NCI-H2081 treated with DMSO at 0.1 percent for 48 hours (cell line): ENCODE measurements at places on chromosomes 1 and 21.
A peak's percentile ranks its signal among the peaks of the same experiment; 100 is the strongest.

- no peak for DNase-seq
Observed at GRCh38 chr1:56584910-56585528, 5.7 kb upstream of the PLPP3 start.

GRCh38 chr1:162373072-162373427 lies 3.6 kb downstream of the SPATA46 start:
- no peak for DNase-seq

DNA sequence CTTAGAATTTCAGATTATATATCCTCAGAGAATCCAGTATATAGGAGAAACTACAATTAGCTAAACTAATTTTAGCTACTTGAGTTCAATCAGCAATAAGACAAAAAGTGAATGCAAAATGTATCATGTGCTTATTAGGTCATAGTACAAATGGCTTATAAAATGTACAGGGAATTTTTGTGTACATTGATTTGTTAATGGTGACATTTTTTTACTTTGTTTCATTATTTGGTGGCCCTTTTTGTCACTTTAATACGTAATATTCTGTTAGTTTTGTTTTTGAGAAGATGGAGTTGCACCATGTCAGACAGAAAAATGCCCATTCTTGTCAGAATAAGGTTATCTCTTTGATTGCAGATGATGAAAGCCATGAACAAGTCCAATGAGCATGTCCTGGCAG lies 33.6 kb downstream of the CC2D1B start:
- DNase-seq: no peak

GRCh38 chr1:180267761-180268555 lies 37.9 kb downstream of the LHX4 start:
- no peak for DNase-seq

DNA sequence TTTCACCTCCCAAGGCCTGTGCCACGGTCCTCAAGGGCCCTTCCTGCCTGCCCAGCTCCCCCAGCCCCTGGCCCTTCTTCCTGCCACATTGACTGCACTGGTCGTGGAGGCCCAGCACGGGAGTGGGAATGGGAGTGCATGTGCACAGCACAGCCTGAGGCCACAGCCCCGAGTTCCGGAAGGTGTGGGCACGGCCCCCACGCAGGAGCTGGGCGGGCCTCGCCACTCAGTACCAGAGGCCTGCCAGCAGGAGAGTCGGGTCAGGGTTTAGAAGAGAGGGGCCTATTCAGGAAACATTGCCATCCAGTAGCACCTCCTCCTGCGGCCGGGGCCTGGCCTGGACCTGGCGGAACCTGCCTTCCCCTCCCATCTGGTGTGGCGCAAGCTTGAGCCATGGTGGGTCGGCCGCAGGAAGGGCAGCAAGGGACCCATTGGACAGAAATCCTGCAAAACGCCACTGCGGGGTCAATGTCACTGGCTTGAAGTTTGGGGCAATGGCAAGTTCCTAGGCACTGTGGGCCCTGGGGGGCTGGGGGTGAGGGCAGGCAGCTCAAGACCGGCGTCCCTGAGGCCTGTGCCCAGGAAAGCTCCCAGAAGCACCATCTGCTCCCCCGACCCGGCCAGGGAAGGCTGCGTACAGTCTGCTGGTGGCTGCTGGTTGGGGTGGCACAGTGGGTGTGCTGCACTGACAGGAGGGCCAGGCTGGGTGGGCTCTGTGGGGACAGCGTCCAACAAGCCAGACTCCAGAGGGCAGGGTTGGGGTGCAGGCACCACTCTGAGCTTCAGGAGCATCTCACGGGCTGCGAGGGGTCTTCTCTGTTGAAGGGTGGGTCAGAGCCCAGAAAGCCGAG lies 1.8 kb upstream of the TMEM52 start:
- no peak for DNase-seq

GRCh38 chr1:190084552-190084951 lies 393.1 kb downstream of the BRINP3 start:
- DNase-seq: no peak

GRCh38 chr21:29208682-29209059 lies 78.2 kb downstream of the MAP3K7CL start:
- no peak for DNase-seq

DNA sequence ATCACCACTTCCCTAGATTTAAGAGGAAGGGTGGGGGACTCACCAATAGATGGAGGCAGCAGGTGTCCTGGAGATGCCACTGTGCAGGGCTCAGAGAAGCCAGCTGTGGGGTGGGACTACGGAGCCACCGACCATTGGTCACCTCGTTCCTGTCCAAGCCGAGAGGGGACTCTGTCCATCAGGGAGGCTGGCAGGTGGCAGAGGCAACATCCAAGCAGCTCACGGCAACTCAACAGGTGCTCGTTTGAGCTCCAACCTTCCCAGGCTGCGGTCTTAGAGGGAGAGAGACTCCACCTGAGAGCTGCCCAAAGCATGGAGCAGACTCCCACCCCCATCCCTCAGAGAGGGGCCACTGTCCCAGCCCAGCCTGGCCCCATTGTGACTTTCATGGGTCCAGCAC lies 71.4 kb downstream of the IGSF21 start:
- DNase-seq: no peak

GRCh38 chr1:225474439-225474985 lies 46.7 kb upstream of the LBR start:
- no peak for DNase-seq

- no peak for DNase-seq
Observed at GRCh38 chr1:41661428-41662060, 177.1 kb upstream of the EDN2 start.

DNA sequence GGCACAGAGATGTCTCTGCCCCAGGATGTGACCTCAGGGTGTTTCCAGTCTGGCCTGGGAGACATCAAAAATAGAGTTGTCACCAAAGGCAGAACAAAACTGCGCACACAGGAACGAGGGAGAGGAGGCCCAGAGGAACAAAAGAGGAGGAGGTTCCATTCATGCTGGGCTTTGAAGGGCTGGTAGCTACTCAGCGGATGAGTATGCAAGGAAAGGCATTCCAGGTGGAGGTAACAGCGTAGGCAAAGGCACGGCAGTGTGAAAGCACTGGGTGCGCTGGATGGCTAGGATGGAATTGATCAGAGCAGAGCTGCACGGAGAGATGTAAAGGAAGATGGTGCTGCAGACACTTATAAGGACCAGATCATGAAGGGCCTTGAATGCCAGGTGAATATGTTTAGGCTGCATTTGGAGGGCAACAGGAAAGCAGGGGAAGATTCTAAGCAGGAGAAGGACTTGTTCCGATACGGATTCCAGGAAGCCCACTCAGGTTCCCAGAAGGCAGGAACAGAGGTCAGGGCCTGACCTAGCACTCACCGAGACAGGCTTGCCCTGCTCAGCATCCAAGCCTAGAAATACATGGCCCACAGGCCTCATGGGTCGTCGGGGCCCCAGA lies 6.3 kb downstream of the COL16A1 start:
- no peak for DNase-seq

DNA sequence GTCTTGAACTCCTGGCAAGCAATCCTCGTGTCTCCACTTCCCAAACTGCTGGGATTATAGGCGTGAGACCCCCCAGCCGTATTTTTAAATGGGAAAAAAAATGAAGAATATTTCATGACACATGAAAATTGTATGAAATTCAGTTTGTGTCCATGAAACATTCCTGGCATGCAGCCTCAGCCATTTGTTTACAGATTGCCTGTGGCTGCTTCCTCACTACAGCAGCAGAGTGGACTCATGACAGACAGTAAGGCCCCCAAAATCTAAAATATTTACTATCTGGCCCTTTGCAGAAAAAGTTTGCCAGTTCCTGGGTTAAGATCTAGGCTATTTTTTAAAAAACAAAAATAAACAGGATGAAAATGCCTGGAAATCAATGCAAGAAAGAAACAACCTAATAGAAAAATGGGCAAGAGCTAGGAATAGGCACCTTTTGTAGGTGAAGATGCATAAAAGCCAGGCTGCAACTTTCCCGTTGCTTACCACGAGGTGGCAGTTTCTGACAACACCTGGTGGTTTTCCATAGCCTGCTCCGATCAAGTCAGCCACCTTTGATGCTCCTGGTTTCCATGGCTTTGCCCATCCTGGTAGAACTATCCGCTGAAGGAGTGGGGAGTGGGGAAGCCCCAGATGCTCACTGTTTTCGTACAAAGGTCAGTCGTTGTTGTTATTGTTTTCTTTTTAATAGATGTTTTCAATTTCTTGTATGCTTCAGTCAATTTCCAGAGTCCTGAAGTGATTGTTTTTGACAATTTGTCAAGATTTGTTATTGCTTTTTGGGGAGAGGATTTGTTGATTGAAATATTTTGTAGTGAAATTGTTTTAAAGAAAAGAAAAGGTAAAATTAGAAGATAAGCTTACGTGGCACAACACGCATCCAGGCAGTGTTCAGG lies 24.3 kb downstream of the UBE2Q1 start:
- peak; percentile 50 for DNase-seq

DNA sequence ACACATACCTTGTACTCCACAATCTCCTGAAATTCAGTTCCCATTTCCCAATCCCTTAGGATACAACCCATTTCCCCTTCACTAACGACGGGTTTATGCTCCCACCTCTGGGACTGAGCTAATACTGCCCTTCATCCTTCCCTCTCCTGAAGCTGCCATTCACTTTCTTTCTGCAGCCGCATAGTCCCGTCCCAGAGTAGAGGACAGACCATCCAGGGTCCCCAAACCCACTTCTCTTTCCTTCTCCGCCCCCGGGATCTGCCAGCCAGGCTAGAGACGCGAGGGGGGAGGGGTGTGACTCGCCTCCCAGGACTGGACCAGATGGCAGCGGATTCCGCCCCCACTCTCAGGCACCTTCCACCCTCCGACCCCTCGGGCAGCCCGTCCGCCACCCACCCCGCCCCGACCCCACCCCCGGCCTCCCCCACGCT lies 679 bp downstream of the ABL2 start:
- no peak for DNase-seq

DNA sequence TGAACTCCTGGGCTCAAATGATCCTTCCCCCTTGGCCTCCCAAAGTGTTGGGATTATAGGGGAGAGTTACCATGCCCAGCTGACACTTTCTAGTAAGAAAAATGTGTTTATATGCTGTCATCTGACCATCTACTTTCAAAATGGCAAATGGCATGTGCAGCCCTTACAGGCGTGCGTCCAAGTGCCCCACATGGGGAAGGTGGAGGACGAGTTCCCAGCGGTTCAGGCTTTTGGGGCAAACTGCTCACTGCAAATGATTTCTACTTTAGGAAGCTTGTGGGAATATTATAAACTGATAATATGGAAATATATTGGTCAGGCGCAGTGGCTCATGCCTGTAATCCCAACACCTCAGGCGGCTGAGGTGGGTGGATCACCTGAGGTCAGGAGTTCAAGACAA lies 41.5 kb upstream of the NADK start:
- DNase-seq: no peak

GRCh38 chr1:151570819-151571218 lies 30.7 kb downstream of the TUFT1 start:
- peak; percentile 70 for DNase-seq

DNA sequence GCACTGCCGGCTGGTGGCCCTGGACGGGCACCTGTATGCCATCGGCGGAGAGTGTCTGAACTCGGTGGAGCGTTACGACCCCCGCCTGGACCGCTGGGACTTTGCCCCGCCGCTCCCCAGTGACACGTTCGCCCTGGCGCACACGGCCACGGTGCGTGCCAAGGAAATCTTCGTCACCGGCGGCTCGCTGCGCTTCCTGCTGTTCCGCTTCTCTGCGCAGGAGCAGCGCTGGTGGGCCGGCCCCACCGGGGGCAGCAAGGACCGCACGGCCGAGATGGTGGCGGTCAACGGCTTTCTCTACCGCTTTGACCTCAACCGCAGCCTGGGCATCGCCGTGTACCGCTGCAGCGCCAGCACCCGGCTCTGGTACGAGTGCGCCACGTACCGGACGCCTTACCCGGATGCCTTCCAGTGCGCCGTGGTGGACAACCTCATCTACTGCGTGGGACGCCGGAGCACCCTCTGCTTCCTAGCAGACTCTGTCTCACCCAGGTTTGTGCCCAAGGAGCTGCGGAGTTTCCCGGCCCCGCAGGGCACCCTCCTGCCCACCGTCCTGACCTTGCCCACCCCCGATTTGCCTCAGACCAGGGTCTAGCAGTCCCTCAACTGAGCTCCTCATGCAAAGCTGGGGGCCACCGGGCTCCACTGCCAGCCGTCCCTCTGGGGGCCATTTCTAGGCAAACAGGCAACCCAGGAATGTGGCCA lies 2.1 kb downstream of the KLHDC7A start:
- no peak for DNase-seq

DNA sequence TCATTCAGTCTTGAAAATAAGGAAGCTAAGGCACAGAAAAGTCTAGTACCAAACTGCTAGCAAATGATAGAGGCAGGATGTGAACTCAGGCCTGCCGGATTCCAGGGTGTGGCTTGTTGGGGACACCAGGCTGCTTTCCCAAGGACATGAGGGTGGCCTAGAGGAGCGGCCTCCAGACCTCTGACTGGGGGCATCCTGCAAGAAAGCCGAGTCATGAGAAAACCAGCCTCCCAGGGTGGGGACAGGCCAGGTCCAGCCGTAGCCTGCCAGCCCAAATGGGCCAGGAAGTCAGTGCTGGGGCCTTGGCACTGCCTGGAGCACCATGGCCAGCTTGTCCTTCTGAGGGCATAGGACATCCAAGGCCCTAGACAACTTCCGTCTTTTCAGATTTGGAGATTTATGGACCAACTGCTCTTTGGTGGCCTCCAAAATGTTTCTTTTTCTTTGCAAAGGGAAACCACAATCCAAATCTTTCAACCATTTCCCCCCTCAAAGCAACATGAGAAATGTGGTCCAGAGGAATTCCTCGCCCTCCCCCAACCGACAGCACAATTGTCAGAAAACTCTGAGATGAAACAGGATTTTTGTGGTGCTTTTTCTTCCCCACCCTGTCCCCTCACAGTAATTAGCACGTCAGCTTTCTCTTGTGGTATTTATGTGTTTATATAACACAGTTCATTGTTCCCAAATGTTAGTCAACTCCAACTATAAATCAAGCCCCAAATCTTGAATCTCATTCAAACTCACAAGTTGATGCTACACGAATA lies 212.3 kb downstream of the KAZN start:
- DNase-seq: no peak

GRCh38 chr1:54861070-54861761 lies 25.8 kb downstream of the DHCR24 start:
- DNase-seq: no peak

- no peak for DNase-seq
Observed at GRCh38 chr1:176800978-176801513, 338.1 kb downstream of the PAPPA2 start.

- no peak for DNase-seq
Observed at GRCh38 chr1:168135921-168136708, 615 bp downstream of the GPR161 start.

DNA sequence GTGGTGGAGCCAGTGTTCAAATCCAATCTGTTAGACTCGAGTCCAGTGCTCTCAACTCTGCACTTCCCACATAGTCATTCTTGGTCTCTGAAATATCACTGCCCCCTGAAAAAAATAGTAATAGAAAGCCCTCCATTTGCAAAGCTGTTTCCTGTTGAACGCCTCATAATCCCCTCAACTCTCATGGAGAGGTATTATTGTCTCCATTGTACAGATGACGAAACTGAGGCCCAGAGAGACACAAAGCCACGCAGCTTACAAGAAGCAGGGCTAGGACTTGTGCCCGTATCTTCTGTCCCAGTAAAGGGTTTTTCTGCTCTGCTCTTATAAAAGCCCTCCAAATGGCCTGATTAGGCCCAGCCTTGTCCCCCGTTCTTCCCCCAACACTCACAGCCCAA lies 6.2 kb upstream of the ARHGEF19 start:
- DNase-seq: no peak
